Upper lobe of left lung (tissue), 6 donors: ENCODE measurements at places on chromosomes 16 and 17. TPM values are rescaled to one million over a fixed set of nuclear protein-coding genes. Genes with fewer than 3 reads are reported as not detected.

DNA sequence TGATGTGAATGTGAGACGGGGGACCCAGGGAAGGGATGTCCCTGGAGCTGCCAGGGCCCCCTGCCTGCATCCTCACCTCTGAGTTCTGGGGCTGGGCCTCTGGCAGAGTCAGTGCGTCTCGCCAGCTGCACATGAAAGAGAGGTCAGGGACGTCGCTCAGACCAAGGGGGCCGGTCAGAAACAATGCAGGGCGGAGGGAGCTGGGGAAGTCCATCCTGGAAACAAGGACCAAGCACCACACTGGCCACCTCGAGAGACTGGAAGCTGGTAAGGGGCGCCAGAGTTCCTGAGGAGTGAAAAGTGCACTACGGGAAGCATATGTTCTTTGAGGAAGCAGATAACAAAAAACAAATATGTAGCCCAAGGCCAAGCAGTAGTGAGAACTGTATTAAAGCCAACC lies 2.1 kb downstream of the TAF1C start:
- peak; percentile 37 for DNase-seq

GRCh38 chr16:78246559-78246958 lies 147.1 kb downstream of the WWOX start:
- no peak for DNase-seq

- no peak for DNase-seq
Measured at GRCh38 chr17:28334666-28335200, 539 bp downstream of the IFT20 start.

- no peak for DNase-seq
Measured at GRCh38 chr17:45022655-45023339, 28.6 kb downstream of the DCAKD start.

GRCh38 chr17:78026381-78026780 lies 67.9 kb downstream of the TNRC6C start:
- DNase-seq: no peak

- DNase-seq: no peak
Measured at GRCh38 chr16:85728879-85729278, 22.0 kb downstream of the C16orf74 start.

GRCh38 chr17:74968361-74968780 lies 4.2 kb downstream of the HID1 start:
- no peak for DNase-seq

GRCh38 chr17:4636474-4637100 lies 4.9 kb downstream of the ALOX15 start:
- no peak for DNase-seq

The KRT12 gene
- not detected for total RNA-seq
